Kidney glomerular epithelial cell (primary cell): ENCODE measurements at places on chromosomes 12 and 14.

GRCh38 chr12:126747530-126748149 is 1519.3 kb upstream of the TMEM132C start:
- DNase-seq, result peak; percentile 19

GRCh38 chr12:3692616-3693365 is 60.1 kb downstream of the CRACR2A start:
- DNase-seq, result no peak

- peak; percentile 70 for DNase-seq
Measured at GRCh38 chr12:48197549-48197970, 5.5 kb downstream of the OR10AD1 start.

DNA sequence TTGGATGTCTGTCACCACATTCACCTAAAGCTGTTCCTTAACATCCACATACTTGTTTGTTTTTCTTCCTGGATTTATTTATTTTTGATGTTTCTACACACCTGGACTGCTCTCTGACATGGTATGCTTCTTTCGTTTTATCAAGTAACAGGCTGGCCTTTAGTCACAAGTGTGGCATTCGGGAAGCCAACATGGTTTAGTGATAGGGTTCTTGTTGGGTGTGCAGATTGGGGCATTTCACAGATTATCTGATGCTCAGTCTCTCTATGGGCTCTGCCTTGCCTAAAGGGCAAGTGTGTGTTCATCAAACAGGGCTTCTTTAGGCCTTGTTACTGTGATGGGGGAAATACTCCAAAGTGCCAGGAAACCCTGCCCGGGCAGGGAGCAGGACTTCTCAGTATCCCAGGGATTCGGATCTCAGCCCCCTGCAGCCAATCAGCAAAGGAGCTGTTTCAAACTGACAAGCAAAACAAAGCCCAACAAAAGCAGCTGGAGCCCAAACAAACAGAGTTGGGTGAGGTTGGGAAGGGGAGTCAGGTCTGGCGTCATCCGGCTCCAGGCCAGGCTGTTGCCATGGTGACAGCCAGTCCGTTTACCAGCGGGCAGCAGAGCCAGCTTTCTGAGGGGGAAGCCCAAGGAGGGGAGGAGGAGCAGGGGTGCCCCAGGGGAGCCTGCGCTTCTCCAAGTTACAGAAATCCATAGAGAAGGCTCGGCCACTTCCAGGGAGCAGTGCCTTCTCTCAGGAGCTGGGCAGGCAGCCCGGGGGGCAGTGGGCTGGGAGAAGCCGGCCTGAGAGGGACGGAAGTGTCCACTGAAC is 31.9 kb downstream of the FOS start:
- peak; percentile 60 for DNase-seq

- peak; percentile 25 for DNase-seq
Measured at GRCh38 chr12:64670919-64671639, 60.8 kb downstream of the RASSF3 start.

GRCh38 chr12:96571101-96571862 is 81.9 kb downstream of the CFAP54 start:
- no peak for DNase-seq

DNA sequence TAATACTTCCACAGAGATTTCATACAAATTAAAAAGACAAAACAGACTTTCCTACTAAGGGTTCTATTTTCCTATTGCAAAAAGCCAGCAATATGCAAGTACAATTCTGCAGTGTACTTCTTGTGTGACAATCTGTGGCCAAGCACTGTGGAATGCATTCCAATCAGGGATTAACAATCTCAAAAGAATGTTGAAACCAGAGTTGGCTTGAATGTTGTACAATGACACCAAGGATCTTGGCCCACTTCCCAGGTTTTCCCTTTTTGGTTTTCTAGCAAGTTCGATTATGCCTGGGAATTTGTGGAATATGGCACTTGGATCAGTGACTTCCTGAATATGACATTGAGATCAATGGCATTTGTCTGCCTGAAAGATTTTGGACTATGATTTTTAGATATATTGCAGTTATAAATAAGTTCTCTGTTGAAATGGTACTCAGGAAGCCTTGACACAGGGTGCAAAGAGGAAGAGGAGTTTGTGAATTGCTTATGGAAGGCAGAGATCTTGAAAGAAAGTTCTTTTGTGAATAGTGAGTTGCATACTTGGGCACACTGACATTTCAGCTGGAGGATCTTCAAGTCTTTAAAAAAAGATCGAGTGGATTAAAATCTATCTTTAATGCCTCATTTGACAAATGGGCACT is 81.4 kb upstream of the FERMT2 start:
- no peak for DNase-seq

DNA sequence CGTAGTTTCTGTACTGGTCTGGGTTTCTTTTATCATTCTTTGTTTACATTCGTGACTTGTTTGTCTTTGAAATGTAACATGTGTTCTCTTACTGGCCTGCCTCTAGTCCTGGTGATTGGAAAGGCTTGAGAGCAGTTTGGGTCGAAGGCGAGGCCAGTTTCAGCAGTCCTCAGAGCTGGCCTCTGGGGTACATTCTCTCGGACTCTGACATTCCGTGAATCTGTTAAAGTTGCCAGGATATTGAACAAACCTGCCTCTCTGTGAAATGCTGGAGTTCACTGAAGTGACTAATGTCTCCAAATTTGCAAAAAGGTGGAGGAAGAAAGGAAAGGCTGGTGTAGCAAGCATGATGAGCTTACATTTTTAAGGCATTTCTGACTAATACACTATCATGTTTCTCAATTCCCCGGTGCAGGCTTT is 1.5 kb downstream of the PLEKHA5 start:
- peak; percentile 61 for DNase-seq

DNA sequence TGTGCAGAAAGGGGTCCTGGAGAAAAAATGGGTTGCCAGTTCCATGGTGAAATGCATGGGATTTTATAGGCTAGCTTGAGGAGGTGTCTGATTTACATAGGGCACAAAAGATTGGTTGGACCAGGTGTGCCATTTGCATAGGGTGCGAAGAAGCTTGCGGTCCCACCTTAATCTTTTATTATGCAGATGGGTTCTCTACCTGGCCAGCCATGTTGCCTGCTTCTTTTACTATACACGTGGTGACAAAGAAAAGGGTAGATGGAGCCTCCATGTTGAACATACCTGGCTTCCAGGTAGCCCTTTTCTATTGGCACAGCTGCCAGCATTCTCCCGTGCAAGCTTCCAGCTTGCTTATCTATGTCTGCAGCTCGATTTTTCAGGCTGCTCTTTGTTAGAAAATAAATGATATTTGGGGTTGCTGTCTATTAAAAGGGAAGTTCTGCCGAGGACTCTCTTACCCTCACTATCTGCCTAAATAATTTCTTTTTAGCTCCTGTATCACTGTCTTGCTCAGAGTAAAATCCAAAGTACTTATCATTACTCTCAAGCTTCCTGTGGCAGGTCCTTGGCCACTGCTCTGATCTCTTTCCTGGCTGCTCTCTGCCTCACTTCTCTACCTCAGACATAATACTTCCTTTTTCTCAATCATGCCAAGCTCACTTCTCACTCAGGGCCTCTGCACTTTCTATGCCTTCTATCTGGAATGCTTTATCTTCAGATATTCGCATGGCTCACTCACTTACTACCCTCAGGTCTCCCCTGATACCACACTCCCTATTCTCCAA is 216.0 kb upstream of the DAAM1 start:
- DNase-seq, result no peak

DNA sequence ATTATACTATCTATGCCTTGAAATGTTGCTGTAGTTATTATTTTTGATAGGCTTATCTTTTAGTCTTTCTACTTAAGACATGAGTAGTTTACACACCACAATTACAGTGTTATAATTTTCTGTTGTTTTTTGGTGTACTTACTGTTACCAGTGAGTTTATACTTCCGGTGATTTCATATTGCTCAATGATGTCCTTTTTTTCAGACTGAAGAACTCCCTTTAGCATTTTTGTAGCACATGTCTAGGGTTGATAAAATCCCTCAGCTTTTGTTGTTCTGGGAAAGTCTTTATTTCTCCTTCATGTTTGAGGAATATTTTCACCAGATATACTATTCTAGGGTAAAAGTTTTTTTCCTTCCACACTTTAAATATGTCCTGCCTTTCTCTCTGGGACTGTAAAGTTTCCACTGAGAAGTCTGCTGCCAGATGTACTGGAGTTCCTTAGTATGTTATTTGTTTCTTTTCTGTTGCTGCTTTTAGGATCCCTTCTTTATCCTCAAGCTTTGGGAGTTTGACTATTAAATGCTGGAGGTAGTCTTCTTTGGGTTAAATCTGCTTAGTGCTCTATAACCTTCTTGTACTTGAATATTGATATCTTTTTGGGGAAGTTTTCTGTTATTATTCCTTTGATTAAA is 41.5 kb upstream of the FERMT2 start:
- DNase-seq, result no peak

DNA sequence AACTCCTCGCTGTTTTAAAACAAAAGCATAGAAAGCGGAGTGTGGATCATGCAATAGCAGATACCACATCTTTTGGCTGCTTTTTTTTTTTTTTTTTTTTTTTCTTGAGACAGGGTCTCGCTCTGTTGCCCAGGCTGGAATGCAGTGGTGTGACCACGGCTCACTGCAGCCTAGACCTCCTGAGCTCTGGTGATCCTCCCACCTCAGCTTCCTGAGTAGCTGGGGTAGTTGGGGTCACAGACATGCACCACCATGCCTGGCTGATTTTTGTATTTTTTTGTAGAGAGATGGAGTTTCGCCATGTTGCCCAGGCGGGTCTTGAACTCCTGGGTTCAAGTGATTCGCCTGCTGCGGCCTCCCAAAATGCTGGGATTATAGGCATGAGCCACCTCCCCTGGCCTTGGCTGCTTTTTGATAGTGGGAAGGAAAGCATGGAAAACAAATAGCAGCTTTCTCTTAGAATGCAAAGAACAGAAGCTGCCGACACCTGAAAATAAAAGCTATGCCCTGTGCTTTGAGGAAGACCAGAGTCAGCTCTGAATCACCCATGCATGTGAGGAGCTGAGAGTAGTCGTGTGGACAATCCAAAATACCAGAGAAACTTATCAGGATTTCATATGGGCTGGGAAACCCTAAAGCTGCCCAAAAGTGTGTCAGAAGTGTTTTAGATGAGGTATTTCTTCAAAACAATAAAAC is 3.6 kb upstream of the ELK3 start:
- DNase-seq, result peak; percentile 81

GRCh38 chr14:78959674-78960264 is 789.6 kb downstream of the NRXN3 start:
- DNase-seq, result peak; percentile 63

DNA sequence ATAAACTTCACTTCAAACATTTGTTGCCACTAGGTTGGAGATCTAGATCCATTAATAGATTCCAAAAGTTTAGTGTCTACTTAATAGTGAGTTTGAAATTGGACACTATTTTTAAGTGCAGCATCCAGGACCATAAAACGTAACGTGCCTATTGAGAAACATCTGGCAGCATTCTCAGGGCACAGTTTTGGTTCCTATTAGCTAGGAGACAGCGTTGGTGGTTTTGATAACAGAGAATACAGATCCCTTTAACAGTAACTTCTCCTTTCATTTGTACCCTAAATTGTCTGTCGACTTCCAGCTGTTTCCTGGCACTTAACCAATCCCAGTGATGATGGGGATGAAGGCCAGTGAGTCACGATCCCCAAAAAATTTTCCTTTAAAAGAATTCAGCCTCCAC is 25.8 kb downstream of the KCNK10 start:
- no peak for DNase-seq

- no peak for DNase-seq
Measured at GRCh38 chr12:94663702-94664101, 13.3 kb upstream of the TMCC3 start.
